Ovary (tissue), 10 donors: ENCODE measurements at places on chromosomes 5 and 9.

GRCh38 chr5:81717226-81717625, 33.7 kb downstream of the SSBP2 start:
- no peak for DNase-seq

- no peak for DNase-seq
Observed at GRCh38 chr9:68429631-68430030, 73.2 kb downstream of the PGM5 start.

DNA sequence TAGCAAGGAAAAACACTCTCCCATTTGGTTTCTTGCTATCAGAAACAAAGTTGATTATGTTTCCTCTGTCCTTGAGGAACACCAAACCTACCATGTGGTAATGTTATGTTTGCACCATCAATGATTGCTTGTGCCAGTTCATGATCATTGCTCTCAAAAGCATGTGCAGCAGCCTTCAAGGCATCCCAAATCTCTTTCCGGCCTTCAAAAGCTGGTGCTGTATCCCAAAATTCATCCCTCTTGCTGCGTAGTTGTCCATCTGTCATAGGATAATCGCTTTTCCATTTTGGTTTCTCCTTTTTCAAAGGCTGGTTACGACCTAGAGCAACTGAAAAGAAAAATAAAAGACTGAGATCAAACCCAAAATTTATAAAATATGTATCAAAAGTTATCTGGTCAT, 40.1 kb downstream of the EFCAB9 start:
- DNase-seq, result no peak

DNA sequence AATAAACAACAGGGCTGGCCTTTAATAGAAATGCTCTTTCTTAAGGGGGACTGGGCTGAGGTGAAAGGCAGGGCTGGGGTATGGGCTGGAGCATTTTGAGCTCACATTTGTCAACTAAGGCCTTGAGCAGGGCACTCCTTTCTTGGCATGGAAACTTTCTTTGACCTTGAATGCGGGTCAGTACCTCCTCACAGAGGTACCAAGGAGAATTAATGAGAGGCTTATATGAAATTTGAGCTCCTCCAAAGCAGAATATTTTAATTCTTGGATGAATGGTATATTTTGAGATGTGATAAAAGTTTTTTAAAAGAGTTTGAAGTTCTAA, 3.1 kb downstream of the CYSTM1 start:
- DNase-seq, result no peak

- DNase-seq, result no peak
Observed at GRCh38 chr5:93791518-93791972, 50.1 kb upstream of the POU5F2 start.

- DNase-seq, result no peak
Observed at GRCh38 chr5:172642926-172643871, 2.1 kb downstream of the NEURL1B start.

GRCh38 chr5:145681686-145682085, 153.5 kb downstream of the PRELID2 start:
- DNase-seq, result peak; percentile 65

DNA sequence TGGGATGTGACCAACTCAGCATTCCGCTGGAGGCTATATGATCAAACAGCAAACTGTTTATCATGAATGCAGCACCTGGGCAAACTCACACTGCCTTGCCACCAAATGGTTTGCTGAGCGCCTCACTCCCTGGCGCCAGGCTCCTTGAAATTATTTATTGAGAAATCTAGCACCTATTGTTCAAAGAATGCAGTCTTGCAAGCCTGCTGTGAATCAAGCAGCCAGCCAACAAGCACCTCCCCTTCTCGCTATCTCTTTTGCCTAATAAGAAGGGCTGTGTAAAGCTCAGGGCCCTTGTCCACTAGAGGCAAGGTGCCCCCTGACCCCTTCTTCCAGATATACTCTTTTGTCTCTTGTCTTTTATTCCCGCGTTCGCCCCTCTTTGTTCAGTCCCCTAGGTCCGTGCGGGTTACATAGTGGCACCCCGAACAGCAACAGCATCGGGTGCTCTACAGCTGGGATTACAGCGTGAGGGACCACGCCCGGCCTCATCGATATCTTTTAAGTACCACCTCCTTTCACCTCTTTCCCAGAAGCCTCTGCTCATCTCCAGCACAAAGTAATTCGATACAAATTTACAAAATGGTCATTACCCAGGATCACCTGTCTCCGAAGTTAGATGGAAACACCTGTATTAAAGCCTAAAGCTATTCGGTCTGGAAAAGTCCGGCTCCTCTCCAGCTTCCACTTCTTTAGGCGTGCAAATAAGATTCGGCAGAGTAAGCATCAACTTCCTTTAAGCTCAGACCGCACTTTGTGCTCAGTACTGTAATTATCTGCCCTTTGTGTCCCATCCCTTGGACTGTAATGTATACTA, 896 bp downstream of the RIGI start:
- no peak for DNase-seq

- DNase-seq, result no peak
Observed at GRCh38 chr9:99592834-99593574, 228.7 kb upstream of the NR4A3 start.

DNA sequence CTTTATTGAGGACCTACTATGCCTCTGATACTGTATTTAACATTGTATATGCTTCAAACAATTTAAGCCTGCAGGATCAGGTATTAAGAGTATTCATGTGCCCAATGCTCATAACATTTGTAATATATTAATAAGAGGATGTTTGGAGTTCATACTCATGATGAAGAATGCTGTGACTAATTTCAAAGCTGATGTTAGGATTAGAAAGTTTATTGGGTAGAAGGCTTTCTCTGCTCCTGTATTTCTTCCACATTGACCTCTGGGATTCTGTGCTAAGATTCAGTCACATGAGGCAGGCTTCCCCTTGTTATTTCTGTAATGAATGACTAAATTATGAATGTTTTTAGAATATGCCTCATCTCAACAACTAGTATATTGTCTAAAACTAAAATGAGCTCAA, 456.4 kb downstream of the NFIB start:
- DNase-seq, result no peak

DNA sequence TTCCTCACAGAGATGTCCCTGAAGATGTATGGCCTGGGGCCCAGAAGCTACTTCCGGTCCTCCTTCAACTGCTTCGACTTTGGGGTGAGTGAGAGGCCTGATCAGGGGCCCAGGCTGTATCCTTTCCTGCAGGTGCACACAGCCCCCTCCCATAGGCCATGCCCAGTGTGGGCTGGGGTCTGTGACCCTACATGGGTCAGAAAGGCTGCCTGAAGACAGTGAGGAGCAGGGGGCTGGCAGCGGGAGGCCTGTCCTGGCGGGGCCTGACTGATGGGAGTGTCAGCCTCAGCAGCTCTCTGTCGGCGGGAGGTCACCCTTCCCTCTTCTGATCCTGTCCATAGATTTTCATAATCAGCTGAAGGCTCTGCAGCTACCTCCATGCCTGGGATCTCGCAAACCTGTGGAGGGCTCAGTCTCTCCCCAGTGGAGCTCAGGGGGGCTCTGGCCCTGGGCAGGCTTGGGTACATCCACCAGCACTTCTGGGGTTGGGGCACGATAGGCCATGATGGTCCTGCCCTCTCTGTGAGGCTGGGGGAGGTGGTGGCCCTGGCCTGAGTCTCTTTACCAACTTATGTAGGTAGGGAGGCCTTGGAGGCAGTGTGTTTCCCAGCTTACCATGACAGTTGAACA, 98.5 kb downstream of the CACNA1B start:
- no peak for DNase-seq

GRCh38 chr5:39948341-39948740, 523.6 kb upstream of the DAB2 start:
- DNase-seq, result no peak

DNA sequence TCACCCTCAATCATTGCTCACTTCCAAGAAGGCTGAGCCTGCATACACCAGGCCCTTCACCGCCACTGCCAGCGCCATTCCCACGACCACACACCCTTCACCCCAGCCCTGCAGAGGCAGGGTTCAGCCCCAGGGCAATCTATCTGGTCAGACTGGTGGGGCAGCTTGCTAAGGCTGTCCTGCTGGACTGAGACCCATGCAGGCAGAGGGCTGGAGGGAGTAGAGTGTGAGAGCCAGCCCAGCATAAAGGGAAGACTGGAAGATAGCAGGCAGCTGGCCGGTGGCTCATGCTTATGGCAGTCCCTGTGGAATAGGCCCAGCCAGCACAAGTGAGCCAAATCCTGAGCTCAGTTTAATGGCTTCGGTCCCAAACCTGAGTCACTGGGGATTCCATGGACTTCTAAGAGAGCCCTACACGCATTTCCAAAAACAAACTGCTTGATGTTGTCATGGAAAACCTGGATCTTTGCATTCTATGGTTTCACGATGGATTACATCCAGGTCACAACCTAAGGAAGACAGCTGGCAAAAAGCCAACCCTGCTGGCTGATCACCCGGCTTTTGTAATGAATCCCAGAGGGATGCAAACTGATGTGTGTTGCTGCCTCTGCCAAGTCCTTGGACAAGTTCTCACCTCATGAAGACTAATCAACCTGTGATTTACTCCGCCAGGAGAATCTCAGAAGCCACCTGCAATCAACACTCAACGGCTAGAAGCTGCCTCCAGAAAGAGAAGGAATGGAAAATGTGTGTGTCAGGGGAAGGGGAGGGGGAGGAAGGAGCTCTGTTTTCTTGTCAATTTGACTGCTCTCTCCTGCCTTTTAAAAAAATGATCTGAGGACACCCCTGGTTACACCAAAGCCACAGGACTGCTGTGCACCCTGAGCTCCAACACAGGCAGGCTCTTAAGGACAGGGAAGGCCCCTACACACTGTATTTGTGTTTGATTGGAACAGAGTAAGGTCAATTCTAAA, 143.6 kb downstream of the LHFPL2 start:
- DNase-seq, result peak; percentile 92

- no peak for DNase-seq
Observed at GRCh38 chr5:168342151-168342825, 50.8 kb downstream of the WWC1 start.

DNA sequence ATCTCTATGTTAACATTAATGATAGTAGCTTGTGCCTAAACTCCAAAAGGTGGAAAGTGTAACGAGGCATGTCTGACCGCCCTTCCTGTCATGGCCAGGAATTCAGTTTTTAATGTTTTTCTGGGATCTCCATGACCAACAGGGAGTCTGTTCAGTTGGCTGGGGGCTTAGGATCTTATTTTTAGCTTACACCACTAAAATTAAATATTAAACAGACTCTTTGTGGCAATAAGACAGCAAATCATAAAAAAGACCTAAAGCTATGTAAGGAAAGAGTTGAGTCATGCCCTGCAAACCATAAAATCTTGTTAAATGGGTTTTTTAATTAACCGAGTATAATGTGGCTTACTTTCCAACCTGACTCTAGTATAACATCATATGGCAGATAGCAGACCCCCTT, 247.8 kb downstream of the DIRAS2 start:
- no peak for DNase-seq

GRCh38 chr5:159854916-159855315, 61.4 kb upstream of the ADRA1B start:
- no peak for DNase-seq

DNA sequence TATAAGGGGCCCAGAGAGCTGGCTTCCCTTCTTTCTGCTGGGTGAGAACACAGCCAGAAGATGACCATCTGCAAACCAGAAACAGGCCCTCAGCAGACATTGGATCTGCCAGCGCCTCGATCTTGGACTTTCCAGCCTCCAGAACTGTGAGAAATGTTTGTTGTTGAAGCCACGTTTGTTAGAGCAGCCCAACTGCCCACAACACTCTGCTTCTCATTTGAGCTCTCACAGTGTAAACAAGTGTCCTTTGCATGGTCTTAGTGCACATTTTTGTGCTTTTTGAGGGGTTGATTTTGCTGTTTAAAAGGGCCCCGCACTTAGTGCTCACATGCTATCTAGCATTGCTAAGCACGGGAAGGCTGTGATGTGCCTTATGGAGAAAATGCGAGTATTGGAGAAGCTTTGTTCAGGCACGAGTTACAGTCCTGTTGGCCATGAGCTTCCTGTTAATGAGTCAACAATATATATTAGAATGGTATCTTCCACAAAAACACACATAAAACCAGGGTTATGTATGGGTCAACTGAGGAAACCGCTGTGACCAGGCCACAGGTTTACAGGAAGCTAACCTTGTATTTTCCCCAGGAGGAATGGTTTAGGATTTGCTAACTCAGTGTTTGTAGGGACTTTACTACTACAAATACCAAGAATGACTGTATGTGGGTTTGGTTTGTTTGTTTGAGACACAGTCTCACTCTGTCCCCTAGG, 11.9 kb downstream of the CMBL start:
- no peak for DNase-seq

- no peak for DNase-seq
Observed at GRCh38 chr5:129593525-129593924, 133.4 kb downstream of the ADAMTS19 start.

DNA sequence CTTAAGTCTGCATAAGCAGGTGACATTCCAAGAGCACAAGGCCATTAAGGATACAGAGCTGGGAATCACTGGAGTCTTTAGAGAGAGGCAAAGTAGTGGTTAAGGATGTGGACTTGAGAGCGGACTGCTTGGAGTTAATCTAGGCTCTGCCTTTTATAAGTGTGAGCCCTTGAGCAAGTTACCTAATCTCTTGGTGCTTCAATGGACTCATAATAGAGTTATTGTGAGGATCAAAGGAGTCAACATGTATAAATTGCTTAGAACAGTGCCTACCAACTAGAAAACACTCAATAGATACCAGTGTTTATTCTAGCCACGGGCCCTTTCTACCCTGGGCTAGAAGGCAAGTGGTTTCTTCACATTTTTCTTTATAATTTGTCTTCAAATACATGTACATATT, 819.4 kb downstream of the NR2F1-AS1 start:
- no peak for DNase-seq

GRCh38 chr5:5652181-5652580, 229.7 kb downstream of the ICE1 start:
- DNase-seq, result no peak

DNA sequence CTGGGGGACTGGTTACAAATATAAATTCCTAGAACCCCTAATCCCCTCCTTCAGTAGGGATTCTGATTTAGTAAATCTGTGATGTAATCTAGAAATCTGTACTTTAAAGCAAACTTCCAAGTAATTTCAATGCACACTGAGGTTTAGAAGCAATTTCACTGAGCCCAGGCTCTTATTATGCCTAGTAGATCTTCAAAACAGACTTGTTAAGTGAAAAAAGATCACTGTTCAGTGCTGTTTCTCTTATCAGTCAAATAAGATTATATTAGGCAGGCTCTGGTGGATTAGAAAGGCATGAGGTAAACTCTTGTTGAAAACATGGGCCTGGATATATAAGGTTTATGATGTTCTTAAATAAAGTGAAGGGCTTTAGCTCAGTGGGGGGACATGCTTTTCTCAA, 293.9 kb downstream of the ADGRV1 start:
- DNase-seq, result no peak

DNA sequence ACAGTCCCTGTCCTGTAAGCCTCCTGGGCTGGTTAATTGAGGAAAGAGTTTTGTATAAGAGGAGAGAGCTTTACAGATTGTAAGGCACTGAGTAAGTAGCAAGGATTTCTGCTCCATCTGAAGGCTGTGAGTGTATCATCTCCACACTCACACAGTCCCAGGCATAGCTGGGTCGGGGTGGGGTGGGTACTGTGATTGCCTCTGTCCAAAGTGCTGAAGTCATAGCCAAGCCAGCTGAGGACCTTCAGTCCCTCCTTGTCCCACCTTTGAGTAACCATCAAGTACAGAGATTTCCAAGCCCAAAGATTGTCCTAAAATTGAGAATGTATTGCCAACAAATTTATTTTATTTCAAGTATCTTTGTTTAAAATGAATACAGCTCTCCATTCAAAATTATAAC, 5.5 kb upstream of the DNAJB5 start:
- no peak for DNase-seq
